Fibroblast of skin of left quadriceps (primary cell): ENCODE measurements at places on chromosomes 13 and 19.
A peak's percentile ranks its signal among the peaks of the same experiment; 100 is the strongest.

DNA sequence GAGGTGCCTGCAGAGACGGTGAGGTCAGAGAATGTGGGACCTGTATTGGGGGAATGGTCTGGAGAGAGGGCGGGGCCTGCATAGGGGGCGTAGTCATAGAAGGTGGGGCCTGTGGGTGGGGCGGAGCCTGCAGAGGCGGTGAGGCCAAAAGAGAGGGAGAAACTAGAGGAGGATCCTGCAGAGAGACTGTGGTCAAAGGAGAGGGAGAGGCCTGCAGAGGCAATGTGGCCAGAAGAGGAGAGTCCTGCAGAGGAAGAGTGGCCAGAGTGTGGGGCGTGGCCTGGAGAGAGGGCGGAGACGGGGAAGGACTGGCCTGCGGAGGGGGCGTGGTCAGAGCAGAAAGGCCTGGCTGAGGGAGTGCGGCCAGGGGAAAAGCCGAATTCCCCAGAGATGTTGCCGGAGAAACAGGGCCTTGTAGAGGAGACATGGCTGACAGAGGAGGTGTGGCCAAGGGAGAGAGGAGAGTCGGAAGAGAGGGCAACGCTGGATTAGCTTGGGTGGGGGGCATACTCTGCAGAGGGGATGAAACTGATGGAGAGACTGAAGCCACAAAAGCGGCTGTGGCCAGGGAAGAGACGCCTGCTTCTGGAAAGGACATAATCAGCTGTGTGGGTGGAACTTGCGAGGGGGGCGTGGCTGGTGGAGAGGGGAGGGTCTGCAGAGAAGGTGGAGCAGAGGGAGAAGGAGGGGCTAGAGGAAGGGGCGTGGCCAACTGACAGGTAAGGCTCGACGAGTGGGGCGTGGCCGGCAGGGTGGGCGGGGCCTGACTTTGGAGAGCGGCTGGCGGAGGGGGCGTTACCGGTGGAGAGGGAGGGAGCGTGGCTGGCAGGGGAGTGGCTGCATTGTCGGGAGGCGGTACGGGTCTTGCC, 2.5 kb downstream of the PRR36 start:
- DNase-seq = peak; percentile 61

DNA sequence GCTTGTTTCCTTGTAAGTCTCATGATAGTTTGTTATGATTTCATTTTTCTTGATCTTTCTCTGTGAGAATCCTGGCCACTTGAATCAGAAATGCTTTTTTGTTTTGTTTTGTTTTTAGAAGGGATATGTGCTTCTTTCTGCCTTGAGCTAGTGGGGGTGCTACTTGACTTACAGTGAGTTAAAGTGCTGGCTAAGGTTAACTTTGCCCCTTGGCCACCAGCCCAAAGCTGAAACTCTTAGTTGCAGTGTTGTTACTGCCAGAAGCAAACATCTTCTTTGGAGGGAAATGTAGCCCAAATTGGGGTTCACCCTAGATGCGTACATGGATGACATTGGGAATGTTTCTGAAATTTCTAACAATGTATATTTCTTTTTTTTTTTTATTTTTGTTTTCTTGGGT, 57.4 kb downstream of the TDRD3 start:
- DNase-seq = no peak

DNA sequence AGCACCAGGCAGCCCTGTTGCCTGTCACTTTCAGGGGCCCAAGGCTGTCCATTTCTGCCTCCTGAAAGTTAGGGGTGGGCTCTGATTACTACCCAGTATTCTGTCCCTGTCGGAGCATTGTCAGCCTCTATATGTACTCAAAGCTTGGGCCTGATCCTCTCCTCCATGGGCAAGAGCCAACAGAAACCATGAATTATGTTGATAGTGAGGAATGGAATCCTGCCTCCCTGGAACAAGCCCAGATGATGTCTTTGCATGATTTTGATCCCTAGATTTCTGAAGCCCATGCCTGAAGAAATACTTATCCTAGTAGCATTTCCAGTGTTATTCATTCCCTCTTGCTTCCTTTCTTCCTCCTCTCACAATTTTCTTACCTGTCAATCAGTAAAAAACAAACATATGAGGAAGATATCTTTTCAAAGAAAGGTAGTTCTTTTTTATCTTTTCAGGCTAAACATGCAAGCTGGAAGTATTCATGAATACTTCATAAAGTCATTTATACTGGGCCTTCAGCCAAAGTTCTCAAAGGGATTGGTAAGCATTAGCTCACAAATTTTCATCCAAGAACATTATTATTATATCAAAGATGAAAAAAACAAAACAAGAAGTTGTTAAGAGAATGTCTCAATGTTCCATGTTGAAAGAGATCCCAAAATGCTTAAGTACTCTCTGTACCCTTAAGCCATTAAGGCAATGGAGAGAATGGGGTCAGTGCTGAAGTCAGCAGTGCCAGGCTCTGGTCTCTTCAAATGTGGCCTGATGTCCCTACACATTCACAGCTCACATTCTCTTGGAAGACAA, 171.7 kb downstream of the NHLRC3 start:
- DNase-seq = peak; percentile 29

GRCh38 chr13:98220271-98220791, 43.3 kb upstream of the RNF113B start:
- no peak for DNase-seq

DNA sequence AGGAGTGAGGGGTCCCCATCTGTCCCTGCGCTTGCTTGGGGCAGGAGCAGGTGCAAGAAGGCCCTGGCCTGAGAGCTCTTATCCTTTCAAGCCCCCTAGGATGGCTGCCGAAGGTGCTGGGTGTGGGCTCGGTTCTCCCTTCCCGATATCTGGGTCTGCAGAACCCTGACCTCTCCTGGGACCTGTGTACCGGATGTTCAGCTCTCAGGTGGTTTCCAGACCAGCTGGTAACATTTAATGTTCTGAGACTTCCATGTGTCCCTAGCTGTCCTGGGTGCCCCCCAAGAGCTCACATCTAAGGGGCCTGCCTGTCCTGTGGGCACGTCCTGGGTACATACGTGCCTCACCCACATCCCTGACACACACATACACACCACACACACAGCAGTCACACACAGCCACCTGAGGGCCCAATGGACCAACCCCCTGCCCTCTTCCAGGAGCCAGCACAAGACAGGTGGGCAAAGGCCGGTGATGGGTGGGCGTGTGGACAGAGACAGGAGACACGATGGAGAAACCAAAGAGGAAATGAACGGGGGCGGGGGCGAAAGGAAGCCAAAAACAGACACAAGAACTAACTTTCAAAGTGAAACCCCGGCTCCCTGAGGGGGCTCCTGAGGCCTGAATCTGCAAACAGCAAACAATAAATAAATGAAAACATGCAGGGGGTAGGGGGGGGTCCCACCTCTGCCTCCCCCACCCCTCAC, 124.3 kb downstream of the PTPRS start:
- no peak for DNase-seq

DNA sequence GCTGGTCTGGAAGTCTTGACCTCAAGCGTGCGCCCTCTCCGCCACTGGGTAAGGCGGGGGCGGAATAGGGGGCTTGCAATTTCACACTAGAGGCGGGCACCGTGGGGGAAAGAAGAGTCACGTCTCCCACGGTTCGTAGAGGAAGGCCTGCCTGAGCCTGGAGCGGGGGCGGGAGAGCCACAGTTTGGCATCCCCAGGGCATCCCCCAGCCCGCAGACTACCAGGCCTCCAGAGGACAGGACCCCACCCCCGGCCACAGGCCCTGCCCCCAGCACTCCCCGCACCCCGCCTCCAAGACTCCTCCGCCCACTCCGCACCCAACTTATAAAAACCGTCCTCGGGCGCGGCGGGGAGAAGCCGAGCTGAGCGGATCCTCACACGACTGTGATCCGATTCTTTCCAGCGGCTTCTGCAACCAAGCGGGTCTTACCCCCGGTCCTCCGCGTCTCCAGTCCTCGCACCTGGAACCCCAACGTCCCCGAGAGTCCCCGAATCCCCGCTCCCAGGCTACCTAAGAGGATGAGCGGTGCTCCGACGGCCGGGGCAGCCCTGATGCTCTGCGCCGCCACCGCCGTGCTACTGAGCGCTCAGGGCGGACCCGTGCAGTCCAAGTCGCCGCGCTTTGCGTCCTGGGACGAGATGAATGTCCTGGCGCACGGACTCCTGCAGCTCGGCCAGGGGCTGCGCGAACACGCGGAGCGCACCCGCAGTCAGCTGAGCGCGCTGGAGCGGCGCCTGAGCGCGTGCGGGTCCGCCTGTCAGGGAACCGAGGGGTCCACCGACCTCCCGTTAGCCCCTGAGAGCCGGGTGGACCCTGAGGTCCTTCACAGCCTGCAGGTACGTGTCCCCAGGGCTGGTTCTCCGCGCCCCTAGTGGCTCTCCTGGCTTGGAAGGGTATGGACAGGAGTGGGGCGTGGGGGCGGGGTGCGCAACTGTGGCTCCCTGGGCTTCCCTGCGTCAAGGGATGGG, at the start of gene ANGPTL4:
Gene ANGPTL4, plus strand, starts transcription at position 353 of the 969 bp plus-strand sequence. Its CDS starts 167 bp downstream, at position 520.
- DNase-seq = no peak

GRCh38 chr19:29624489-29625185, 18.6 kb downstream of the POP4 start:
- no peak for DNase-seq

DNA sequence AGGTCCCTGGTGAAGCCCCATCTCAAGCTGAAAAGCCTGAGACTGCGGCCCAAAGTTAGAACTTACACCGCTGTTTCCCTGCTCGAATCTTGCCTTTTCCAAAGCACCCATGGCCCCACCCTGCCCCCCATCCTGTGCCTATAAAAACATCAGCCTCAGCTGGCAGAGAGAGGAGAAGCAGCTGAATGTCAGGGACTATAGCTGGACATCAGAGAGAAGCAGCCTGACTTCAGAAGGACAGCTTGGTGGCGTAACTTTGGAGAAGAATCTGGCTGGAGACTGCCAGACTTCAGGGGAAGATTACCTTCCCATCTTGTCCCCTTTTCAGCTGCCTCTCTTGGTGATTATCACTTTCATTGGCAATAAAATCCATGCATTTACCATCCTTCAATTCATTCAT, 9.3 kb upstream of the RCBTB2 start:
- DNase-seq = no peak
